Stimulated activated CD4-positive, alpha-beta T cell treated with anti-CD3 and anti-CD28 coated beads, Interleukin-12 subunit alpha, Interleukin-12 subunit beta, amount 100 ng/mL, for 24 hours (primary cell): ENCODE measurements at places on chromosomes 5 and 9.

DNA sequence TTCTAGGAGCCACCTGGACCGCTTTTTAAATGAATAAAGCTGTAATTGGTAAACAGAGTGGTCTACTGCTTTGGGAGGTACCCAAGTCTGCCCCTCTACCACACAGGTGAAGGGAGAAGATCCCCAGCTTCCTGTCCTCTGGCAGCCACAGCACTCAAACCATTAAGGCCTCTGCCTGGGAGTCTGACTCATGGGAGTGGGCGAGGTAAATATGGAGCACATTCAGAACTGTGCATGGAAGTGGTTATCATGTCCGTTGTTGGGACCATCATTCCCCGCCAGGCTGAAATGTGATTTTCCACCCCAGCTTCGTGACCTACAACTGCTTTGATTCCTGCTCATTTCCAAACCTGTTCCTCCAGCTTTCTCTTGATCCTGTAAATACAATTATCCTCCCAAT, 59.5 kb upstream of the ALDH1B1 start:
- DNase-seq = no peak

- no peak for DNase-seq
Measured at GRCh38 chr9:17021387-17021970, 113.4 kb upstream of the CNTLN start.

DNA sequence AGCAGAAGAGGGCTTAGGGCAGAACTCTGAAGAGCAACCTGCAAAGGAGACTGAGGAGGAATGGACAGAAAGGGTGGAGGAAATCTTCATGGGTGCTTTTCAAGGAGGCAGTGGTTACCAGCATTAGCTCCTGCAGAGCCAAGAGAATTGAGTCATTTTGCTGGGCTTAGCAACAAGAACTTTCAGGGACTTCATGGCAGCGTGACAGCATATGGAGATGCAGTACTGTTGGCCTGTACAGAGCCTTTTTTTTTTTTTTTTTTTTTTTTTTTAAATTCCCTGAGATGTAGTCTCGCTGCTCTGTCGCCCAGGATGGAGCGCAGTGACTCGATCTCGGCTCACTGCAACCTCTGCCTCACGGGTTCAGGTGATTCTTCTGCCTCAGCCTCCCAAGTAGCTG, 296.0 kb upstream of the DMRT1 start:
- DNase-seq = no peak

DNA sequence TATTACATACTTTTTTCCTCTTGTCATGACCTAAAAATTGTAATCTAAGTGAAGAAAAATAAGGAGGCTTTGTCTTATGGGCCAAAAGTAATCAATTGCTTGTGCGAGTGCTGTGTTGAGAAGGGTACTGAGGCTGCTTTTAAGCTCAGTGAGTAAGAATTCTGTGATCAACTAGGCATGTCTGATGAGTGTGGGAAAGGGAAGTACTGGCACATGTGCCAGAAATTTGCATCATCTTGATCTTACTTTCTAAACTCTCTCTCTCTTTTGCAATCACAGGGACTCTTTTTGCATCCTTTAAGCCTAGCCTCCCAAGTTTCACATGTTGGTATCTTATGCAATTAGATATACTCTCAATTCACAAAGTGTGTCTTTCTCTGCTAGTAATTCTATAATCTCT, 329.9 kb downstream of the KIF4B start:
- no peak for DNase-seq

DNA sequence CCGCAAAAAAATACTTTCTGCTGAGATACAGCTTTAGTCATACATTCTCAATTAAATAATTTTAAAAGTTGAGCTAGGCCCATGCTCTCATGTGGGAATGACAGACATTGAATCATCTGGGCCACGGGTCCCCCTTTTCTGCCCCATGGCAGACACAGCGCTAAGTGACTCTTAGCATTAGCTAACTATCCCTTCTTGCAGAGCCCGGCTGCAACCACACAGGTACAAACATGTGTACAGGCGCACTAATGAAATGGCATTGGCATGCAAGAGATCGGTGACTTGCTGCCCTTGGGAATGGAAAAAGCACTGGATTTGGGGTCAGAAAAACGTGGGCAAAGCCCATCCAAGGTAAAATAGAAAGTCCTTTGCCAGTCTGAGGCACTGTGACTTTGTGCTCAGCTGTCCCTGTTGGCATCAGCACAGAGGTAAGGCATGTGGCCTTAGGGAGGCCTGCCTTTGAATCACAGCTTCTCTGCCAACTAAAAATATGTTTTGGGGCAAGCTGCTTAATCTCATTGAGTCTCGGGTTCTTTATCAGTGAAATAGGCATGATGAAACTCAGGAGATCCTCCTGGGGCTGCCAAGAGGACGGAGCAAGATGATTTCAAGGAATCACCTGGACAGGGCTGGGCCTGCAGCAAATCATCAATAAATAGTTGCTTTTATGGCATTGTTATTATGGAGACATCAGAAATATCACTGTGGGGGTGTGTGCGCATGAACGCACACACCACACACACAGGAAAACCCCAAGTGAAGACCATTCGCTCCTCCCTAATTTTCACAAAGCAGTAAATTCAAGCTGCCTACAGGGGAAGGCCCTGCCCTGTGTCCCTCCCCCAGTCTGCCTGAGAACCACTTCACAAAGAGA, 54.2 kb downstream of the WHRN start:
- DNase-seq = no peak

- no peak for DNase-seq
Measured at GRCh38 chr5:36208786-36209185, 32.9 kb downstream of the NADK2 start.

GRCh38 chr5:148381906-148382305, 1.9 kb upstream of the FBXO38 start:
- no peak for DNase-seq

DNA sequence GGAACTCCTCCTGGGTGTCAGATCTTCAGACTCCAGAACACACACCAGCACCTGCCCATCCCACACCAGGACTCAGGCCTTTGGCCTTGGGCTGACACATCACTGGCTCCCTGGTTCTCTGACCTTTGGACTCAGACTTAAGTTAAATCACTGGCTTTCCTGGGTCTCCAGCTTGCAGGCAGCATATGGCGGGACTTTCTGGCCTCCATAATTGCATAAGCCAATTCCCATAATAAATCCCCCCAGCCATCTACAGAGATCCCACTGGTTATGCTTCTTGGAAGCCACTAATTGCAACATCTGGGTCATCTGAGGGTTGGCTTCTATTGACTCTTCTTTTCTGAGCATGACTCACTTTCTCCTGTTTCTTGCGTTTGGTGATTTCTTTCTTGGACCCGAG, 80.3 kb upstream of the SARDH start:
- DNase-seq = no peak

GRCh38 chr5:179765400-179765799, 28.4 kb upstream of the LTC4S start:
- DNase-seq = no peak

GRCh38 chr5:160213537-160213936, 15.8 kb upstream of the FABP6 start:
- no peak for DNase-seq

- no peak for DNase-seq
Measured at GRCh38 chr9:27785714-27786100, 212.4 kb upstream of the C9orf72 start.

GRCh38 chr5:174642816-174643405, 81.5 kb upstream of the MSX2 start:
- DNase-seq = no peak

DNA sequence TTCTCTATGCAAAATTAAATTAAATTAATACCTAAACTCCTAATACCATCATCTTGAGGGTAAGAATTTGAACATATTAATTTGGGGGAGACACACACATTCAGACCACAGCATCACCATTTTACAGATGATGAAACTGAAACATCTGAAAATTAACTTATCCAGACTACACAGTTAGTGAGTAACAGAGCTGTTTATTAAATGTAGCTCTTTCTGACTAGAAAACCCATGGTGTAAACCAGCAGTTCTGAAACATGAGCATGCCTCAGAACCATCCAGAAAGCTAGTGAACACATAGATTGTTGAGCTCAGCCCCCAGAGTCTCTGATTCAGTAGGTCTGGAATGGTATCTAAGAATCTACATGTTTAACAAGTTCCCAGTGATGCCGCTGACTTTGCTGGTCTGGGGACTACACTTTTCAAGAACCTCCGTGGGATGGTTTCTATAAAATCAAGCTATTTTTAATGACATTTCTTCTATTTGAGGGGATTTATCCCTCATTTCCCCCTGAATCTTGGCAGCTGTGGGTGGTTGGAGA, 113.5 kb downstream of the RORB start:
- no peak for DNase-seq

- DNase-seq = no peak
Measured at GRCh38 chr9:69027355-69028097, 8.0 kb upstream of the FXN start.

DNA sequence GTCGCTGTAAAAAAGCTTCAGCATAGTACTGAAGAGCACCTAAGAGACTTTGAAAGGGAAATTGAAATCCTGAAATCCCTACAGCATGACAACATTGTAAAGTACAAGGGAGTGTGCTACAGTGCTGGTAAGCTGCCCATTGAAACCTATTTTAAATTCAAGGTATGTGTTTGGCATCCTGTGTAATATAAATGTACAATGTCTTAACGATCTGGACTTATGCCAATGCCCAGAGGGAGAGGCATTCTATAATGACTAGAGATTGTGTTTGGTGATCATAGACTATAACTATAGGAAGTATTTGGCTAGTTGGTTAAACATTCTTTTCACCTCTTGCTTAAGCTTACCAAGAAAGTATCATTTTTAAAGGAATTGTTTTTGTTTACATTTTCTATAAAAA, 95.7 kb downstream of the INSL6 start:
- no peak for DNase-seq

GRCh38 chr9:90546200-90546599, 96.4 kb downstream of the DIRAS2 start:
- DNase-seq = no peak

GRCh38 chr5:17727098-17727497, 92.8 kb downstream of the TAF11L14 start:
- no peak for DNase-seq

- DNase-seq = no peak
Measured at GRCh38 chr5:168011096-168011495, 280.3 kb upstream of the WWC1 start.

- no peak for DNase-seq
Measured at GRCh38 chr5:96252596-96252995, 180.5 kb downstream of the PCSK1 start.

GRCh38 chr5:33685873-33686755, 205.7 kb downstream of the ADAMTS12 start:
- no peak for DNase-seq

- no peak for DNase-seq
Measured at GRCh38 chr9:19683715-19684114, 105.1 kb downstream of the SLC24A2 start.

DNA sequence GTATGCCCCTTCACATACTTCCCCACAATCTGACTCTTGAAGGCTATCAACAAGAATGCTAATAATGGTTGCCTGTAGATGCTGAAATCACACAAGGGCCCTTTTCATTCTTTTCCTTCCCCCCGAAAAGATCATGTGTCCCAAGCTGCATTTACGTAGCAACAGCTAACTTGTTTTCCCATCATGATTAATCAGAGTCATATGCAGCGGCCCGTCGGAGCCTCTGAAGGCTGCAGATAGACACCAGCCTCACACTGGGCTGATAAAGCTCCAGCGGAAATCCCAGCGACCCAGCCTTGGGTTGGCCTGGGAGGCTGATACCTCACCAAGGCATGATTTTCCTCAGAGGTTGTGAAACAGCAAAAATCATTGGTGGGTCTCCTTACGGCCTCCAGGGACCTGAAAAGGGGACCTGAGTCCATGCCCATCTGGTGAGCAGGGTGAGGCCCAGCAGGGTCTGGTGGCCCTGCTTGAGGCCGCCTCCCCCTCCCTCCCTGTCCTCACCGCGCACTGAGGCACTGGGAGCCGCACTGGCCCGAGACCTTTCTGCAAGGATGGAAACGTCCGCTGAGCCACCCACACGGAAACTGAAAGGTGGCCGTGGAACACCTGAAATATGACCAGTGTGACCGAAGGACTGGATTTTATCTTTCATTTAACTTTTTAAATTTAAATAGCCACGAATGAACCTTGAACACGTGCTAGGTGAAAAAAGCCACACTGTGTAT, 114.2 kb upstream of the PHYKPL start:
- no peak for DNase-seq

- no peak for DNase-seq
Measured at GRCh38 chr9:107895501-107896001, 406.0 kb upstream of the KLF4 start.

- DNase-seq = no peak
Measured at GRCh38 chr9:76605321-76605900, 146.4 kb downstream of the GCNT1 start.

DNA sequence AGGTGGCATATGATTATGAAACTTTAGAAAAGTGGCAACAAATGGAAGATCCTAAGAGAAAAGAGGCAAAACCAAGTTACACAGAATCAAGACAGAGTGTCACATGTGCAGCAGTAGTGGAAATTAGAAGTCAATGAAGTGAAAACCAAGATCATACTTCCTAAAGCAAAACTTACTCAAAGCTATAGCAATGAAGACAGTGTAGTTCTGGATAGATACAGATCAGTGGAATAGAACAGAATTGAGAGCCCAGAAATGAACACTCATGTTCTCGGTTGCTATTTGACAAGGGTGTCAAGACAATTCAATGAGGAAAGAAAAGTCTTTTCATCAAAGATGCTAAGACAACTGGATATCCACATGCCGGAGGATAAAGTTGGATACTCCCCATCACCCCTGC, 43.5 kb downstream of the NAA35 start:
- no peak for DNase-seq

- no peak for DNase-seq
Measured at GRCh38 chr9:110157823-110158664, 49.9 kb downstream of the C9orf152 start.

DNA sequence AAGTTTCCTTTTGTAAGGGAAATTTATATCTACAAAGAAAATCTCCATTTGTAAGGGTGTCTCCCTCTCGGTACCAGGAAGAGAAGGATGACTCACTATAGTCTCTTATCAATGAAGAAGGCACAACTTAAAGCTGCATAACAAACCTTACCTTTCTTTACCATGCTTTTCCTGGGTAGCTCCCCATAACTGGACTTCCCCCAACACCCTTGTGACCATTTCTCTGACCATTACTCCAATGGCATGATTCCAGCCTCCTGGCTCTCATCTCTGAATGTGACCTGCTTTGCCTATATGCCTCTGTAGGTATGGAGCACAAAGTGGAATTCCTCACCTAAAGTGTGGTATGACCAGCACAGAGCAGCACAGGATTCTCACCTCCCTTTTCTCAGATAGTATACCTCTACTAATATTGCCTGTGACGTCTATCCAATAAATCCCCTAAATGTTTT, 62.8 kb downstream of the GNA14 start:
- DNase-seq = no peak

GRCh38 chr5:173243831-173244305, 8.9 kb upstream of the NKX2-5 start:
- DNase-seq = no peak
